ENCODE measurements at places on chromosomes 16 and 17.
A peak's percentile ranks its signal among the peaks of the same experiment; 100 is the strongest.

DNA sequence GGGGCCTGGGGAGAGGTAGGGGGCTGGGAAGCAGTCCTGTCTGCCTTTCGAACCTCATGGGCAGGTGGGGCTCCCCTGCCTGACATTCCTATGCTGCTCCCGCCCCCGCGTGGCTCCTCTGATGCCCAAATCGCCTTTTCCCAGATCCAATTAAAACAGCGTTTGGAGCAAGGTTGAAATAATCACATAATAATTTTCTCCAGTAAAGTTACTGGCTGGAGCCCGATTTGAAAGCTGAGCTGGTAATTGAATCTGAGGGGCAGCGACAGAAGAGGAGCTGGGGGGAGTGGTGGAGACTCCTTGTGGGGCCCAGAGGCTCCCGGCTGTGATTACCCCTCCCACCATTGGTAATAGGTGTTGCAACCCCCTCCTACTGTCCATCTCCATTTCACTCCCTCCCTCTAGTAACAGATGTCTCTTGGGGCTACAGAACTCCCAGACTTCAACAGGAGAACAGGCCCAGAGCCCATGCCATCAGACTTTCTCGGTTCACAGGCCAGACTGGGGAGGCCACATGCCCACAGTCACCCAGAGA is 38.9 kb upstream of the C1QL1 start:
- peak; percentile 79 for DNase-seq

- DNase-seq = no peak
Measured at GRCh38 chr17:5234645-5235576, at the start of gene SCIMP. SCIMP (minus strand) TSS chr17:5234860; CDS start chr17:5234755, 105 bp downstream.

DNA sequence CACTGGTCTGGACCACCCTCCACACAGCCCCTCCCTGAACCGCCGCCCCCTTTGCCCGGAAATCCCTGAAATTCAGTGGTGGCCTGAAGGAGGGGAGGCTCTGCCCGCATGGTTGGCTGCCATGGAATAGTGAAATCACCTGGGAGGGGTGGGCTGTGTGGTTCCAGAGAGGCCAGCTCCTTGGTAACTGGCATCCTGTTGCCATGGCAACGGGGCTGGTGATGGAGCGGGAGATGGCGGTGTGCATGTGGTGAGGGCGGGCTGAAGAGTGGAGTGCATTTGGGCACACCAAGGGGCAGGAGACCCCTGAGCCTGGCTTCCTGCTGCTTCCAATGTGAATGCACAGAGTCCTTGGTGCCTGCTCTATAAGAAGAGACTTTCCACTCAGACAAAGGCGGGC is 2.4 kb downstream of the EFNB3 start:
- DNase-seq = no peak

GRCh38 chr17:73307130-73307529 is 4.7 kb downstream of the CDC42EP4 start:
- no peak for DNase-seq

GRCh38 chr16:29926711-29927052 is 656 bp upstream of the KCTD13 start:
- peak; percentile 39 for DNase-seq

GRCh38 chr16:83145297-83145696 is 518.5 kb downstream of the CDH13 start:
- no peak for DNase-seq

- DNase-seq = no peak
Measured at GRCh38 chr16:50050802-50051201, 15.0 kb upstream of the HEATR3 start.

GRCh38 chr17:66950325-66950724 is 14.2 kb upstream of the CACNG4 start:
- no peak for DNase-seq

- no peak for DNase-seq
Measured at GRCh38 chr16:55900616-55901393, 25.6 kb upstream of the CES5A start.

- DNase-seq = no peak
Measured at GRCh38 chr16:17269439-17269838, 201.3 kb downstream of the XYLT1 start.

- no peak for DNase-seq
Measured at GRCh38 chr16:81526199-81526598, 81.6 kb downstream of the CMIP start.

- DNase-seq = peak; percentile 76
Measured at GRCh38 chr16:25014500-25015147, 545 bp downstream of the ARHGAP17 start.

- DNase-seq = no peak
Measured at GRCh38 chr17:55272711-55273578, 8.2 kb downstream of the HLF start.

GRCh38 chr16:47375423-47375822 is 85.4 kb downstream of the ITFG1 start:
- no peak for DNase-seq

DNA sequence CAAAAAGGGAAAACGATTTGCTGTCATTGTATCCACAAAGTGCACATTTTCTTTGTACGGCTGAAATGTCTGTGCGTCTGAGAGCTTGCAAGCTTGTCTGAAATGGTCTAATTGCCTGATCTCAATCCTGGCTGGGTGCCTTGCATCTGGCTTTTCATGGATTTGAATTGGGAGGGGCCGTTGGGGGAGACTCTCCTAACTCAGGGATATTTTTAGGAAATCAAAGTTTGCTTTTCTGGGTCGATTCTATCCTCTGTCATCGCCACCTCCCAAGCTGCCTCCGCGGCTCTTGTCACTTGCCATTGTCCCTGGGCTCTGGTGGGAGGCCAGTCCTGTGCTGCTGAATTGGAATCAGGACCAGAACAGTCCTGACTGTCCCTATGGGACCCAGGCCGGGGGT is 33.3 kb upstream of the MGAT5B start:
- no peak for DNase-seq

GRCh38 chr17:693791-694638 is 20.6 kb downstream of the VPS53 start:
- no peak for DNase-seq

- no peak for DNase-seq
Measured at GRCh38 chr17:66459811-66460270, 157.4 kb downstream of the PRKCA start.

GRCh38 chr17:42632949-42633444 is 23.5 kb downstream of the TUBG1 start:
- DNase-seq = no peak

DNA sequence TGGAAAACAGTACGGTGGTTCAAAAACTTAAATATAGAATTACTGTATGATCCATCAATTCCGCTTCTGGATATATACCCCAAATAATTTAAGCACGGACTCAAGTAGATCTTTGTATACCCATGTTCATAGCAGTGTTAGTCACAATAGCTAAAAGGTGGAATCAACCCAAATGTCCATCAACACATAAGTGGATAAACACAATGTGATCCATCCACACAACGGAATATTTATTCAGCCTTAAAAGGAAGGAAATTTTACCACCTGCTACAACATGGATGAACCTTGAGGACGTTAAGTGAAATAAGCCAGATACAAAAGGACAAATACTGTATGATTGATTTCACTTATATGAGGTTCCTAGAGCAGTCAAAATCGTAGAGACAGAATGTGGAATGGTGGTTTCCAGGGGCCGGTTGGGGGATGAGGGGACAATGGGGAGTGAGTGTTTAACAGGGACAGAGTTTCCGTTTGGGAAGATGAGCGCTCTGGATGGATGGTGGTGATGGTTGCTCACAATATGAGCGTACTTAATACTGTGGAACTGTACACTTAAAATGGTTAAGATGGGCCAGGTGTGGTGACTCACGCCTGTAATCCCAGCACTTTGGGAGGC is 5.4 kb upstream of the RNF222 start:
- DNase-seq = no peak

GRCh38 chr17:53409588-53409987 is 413.1 kb upstream of the KIF2B start:
- DNase-seq = no peak

GRCh38 chr17:30238387-30239088 is 3.0 kb upstream of the SLC6A4 start:
- peak; percentile 36 for DNase-seq

- DNase-seq = no peak
Measured at GRCh38 chr16:72473631-72474030, 301.7 kb upstream of the PMFBP1 start.

DNA sequence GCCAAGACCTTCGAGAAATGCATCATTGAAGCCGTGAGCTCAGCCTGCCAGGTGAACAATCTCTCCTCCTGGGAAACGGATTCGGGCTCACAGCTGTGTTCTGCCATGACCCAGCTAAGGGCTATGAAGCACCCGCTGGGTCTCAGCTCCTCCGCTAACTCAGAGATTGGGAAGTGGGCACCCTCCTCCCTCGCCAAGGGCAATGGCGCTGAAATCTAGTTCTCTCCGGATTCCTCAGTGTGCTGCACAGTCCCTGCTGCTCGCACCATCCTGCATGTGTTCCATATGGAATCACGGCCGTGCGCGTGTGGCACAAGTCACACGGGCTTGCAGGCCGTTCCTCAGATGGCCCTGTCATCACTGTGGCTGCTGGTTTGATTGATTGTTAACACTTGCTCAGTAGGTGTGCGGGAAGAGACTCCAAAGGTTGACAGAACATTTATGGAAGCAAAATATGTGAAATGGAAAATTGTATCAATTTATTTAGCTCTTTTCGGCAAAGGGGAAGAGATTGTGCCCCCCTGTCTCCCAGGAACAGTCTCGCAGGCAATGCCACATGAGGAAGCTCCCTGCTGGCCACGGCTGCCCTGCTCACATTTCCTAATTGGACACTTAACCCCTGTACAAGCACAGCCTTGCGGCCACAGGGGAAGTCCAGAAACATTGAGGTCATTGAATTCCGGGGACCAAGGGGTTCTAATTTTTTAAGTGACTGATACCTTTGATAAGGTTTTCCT is 58.8 kb downstream of the RNF213 start:
- no peak for DNase-seq

- no peak for DNase-seq
Measured at GRCh38 chr16:53043428-53043831, 9.3 kb downstream of the CHD9NB start.

DNA sequence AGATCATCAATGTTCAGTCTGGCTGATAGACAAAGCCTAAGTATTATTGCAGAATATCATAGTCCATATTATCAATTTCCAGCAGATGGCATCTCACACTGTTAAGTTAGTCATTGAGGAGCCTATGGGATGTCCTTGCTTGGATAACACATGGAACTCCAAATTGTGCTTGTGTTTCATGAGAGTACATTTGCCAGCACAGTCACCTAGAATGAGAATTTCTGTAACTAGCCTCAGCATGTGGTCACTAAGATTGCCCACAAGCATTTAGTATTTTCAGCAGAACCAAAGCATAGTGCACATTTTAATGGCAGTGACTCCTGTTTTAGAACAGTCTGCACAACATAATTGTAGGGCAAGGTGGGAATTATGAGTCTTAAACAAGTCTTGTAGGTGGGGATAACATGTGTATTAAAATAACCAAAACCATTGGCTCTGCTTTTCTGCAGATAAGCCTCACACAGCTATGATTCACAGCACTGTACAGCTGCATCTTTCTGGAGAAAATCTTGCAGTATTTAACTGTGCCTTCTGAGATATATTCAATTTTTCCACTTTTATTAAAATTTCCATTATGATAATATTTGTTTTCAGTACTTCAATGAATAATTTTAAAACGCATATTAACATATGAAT is 882.8 kb upstream of the SOX9 start:
- DNase-seq = peak; percentile 26

DNA sequence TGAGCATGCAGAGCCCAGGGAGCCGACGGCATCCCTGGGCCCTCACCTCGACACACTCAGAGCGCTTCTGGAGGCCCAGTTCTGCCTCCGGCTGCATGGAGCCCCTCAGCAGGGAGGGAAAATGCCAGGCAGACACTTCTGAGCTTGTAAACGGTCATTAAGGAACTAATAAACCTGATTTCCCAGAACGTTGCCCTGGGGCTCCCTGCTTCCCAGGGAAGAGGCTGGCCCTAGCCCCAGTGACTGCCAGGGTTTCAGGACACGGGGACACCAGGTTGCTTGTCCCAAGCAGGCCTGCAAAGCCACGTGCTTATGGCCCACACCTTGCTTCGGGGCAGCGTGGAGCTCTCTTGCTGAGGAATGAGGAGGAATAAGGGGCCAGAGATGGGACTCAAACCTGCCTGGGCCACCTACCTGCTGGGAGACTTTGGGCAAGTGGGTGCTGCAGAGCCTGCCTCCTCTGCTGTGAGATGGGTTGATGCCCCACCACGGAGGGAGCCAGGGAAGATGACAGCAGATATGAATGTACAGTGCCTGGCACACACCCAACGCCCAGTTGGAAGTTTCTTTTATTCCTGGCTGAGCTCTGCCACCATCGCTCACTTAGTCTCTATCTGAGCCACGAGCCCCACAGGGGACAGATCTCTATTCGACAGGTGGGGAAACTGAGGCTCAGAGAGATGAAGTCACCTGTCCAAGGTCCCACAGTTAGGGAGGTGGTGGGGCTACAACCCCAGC is 5.4 kb downstream of the RHBDF2 start:
- no peak for DNase-seq

- no peak for DNase-seq
Measured at GRCh38 chr16:90046971-90047713, 27.9 kb upstream of the DBNDD1 start.

DNA sequence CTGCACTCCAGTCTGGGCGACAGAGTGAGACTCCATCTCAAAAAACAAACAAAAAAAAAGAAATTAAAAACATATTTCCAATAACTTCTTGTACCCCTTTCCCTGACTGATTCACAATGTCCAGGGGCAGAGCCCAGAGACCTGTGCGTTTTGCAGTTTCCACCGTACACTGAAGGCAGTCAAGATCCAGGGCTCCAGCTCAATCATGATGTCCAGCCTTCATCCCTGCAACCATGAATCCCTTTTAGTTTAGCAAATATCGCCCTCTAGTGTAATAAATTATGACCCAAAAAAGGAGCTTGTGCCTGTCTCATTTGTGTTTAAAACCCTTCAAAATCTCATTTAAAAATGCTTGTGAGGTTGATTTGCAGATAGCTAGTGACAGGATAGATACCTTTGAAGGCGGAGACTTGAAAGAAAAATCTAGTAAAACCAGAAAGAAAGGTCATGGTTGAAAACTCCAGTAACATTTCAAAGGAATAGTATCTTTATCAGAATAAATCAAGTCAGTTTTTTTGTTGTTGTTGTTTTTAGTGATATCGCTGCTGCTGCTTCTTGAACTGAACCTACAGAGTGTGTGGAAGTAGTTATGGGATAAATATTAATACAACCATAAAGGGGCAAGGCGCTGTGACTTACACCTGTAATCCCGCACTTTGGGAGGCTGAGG is 3.7 kb upstream of the ERN1 start:
- peak; percentile 74 for DNase-seq

- no peak for DNase-seq
Measured at GRCh38 chr16:27646806-27647205, 96.9 kb downstream of the KATNIP start.

DNA sequence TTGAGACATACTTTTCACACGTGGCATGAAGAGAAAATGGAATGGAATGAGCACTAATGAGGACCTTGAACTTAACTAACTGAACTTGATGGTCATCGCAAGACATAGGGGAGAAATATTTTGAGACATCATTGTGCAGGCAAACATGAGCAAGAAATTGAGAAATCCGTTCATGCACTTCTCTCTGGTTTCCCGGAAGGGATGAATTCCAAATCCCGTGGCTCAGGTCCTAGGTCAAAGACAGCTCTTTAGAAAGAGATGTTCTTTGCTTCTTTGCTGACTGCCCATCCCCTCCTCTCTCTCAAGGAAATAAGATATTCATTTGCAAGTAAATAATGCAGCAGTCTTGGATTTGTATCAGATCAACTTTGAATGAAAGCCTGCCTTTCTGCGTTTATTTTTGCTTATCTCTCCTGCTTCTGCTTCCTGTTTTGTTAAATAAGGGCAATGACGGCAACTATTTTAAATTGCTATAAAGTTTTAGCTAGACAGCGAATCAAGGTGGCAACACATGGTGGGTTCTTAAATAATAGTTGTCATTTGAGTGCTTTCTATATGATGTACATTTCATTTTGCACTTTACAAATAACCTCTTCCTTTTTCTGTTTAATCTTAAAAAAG is 657.8 kb downstream of the MAF start:
- no peak for DNase-seq
